Iris pigment epithelial cell (primary cell): ENCODE measurements at places on chromosomes 1 and 21.

GRCh38 chr1:21734526-21734925, 48.4 kb downstream of the USP48 start:
- peak; percentile 38 for DNase-seq

- DNase-seq, result no peak
These were observed 211.7 kb downstream of the NFIA start for GRCh38 chr1:61293986-61294504.

- DNase-seq, result peak; percentile 93
These were observed 152.2 kb downstream of the CLEC20A start for GRCh38 chr1:178344513-178345091.

DNA sequence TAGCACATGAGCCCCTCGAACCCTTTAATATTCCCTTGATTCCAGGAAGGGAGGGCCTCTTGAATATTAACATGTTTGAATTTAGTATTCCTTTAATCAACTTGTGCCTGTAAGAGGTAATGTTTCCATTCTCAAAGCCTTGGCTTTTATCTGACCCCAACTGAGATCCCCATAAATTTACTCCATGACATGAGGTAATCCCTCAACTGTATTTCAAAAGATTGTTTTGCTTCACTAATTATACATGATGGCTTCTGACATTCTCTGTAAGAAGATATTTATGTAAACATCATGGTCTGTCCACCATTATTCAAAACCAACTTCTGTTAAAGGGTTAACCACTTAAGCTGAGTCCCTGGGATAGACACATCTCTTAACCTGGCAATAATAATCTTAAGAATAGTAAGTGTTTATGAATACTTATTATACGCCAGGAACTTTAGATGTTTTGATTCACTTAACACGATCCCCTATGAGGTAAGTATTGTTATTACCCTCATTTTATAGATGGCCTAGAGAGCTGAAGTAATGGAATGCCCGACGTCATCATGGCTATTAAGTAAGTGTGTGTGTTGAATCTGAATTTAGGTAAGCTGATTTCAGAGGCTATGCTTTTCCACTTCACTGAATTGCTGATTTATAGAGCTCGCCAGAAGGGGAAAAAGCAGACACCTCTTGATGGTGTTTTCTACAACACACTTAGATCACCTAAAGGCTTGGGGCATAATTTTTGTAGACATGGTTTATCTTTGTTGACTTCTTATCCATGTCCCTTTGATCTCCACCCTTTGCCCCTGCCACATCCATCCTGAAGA, 11.1 kb downstream of the KRTAP19-1 start:
- DNase-seq, result no peak

GRCh38 chr21:33734291-33734690, 92.0 kb downstream of the ITSN1 start:
- peak; percentile 88 for DNase-seq

DNA sequence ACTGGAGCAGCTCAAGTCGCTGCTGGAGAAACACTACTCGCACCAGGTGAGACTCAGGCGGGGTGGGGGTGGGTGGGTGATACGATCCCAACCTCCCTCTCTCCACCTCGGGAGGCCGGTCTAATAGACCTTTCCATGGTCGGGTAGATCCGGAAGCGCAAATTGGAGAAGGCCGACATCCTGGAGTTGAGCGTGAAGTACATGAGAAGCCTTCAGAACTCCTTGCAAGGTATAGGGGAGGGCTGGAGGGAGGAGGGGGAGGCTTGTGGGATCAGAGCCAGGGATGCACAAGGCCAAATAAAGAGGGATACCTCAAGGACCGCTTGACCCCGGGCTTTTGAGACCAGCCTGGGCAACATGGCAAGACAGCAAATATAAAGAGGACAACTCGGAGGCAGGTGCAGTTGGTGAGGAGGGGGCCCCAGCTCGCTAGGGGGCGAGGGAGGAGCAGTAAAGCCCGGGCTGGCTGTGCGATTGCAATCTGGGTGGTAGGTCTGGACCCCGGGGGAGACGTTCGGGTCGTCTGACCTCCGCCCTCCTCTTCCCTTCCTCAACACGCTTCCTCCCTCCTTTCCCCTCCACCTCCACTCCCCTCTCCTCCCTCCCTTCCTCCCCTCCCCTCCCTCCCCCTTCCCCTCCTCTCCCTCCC, 546 bp downstream of the HES3 start:
- DNase-seq, result no peak

DNA sequence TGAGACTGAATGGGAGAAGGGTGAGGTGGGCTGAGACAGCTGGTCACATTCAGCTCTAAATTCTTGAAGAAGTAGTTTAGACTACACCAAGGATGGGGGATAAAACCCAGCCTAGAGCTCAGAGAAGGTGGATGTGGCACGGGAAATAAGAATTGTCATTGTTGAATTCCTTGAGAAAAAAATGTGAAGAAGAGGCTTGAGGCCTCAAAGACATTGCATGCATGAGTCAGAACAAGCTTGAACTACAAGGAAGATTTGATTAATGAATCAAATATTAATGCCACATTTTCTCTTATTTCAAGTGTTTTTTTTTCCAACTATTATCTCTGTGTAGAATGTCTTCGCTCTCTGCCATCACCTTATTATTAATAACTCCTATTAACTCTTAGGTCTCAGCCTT, 58.9 kb downstream of the MAP3K7CL start:
- DNase-seq, result peak; percentile 72

DNA sequence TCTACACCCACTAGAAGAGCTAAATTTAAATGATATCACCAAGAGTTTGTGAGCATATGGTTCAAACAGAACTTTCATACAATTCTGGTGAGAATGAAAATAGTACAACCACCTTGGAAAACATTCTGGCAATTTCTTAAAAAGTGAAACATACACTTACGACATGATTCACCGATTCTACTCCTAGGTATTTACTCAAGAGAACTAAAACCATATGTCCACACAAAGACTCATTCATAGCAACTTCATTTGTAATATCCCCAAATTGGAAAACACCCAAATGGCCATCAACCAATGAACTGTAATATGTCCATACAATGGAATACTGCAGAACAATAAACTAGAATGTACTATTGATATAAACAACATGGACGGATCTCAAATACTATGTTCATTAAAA, 51.2 kb upstream of the ADAM30 start:
- DNase-seq, result peak; percentile 89

- DNase-seq, result no peak
These were observed 1639.3 kb downstream of the MRPL39 start for GRCh38 chr21:23968008-23968407.

- DNase-seq, result peak; percentile 75
These were observed 625.2 kb downstream of the LMO4 start for GRCh38 chr1:87953732-87954344.

DNA sequence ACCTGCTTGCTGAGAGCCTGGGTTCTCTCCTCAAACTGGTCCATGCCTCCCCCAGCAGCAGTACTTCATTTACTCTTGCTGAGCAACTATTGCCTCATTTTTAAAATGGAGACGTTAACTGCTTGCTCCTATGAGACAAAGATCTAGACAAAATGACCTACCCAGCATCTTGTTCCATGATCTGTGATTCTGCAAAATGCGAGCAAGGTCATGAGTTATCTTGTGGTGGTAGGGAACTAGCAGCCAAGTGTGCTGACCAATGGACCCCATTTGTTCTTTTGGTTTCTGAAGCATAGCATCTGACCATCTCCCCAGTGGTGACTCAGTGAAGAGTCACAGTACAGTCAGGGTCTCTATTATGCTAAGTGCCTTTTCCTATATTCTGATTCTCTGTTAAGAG, 40.4 kb downstream of the TBX15 start:
- DNase-seq, result peak; percentile 53

DNA sequence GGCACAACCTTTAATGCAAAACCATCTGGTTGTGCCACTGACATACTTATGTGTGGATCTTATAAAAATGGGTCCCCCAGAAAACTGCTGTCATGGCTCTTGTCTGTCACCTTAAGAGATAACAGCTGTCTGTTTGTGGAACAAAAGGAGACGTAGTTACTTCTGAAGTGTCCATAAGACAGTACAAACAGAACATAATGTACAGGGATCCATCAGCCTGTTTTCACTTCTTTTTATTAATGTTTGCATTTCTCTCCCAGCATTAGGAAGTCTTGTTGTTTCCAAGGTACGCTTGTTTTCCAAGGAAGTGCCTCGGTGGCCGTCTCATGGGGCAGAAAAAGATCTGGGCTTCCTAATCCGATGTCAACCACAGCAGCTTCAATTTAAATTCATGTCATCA, 11.2 kb upstream of the ST6GALNAC5 start:
- DNase-seq, result no peak

- DNase-seq, result no peak
These were observed 11.6 kb downstream of the EIF4G3 start for GRCh38 chr1:21165076-21165475.

DNA sequence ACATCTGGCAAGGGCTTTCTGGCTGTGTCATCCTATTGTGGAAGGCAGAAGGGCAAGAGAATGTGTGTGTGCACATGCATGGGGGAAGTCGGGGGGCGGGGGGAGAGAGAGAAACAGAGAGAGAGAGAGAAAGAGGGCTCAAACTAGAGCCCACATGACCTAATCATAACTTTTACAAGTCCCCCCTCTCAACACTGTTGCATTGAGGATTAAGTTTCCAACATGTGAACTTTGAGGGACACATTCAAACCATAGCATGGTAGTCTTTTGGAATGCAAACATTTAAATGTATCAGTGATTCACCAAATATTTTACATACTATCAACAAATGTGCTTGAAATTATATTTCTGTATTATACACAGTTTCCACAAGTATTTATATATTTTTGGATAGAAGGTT, 655.4 kb upstream of the B3GALT2 start:
- no peak for DNase-seq

DNA sequence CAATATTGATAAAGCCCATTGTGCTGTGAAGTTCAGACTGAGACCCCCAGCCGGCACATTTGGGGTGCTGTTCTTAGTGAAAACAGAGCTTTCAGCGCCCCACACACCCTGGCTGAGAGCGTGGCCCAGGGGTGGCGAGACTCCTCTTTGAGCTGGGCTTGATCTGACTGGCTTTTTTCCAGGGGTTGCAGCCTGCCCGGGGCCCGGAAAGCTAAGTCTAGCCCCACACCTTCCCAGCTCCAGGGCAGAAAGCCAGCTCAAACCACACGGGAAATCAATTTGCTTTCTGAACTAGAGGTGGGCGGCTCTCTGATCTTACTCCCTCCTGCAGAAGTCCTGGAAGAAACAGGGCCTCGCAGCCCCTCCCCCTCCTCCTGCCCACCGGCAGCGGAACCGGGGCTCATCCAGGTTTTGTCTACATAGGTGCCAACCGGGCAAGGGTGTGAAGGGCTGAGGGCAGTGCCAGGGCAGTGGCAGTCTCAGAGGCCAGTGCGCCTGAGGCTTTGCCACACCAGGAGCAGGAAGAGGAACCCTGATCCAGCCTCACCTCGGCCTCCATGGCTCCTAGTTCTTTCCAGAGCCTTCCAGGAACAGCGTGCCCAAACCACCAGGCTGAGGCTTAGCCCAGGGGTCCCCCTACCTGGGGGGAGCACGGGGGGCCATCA, 155.3 kb downstream of the NPHP4 start:
- no peak for DNase-seq

- DNase-seq, result peak; percentile 23
These were observed 124.3 kb upstream of the ESRRG start for GRCh38 chr1:216847397-216848036.

DNA sequence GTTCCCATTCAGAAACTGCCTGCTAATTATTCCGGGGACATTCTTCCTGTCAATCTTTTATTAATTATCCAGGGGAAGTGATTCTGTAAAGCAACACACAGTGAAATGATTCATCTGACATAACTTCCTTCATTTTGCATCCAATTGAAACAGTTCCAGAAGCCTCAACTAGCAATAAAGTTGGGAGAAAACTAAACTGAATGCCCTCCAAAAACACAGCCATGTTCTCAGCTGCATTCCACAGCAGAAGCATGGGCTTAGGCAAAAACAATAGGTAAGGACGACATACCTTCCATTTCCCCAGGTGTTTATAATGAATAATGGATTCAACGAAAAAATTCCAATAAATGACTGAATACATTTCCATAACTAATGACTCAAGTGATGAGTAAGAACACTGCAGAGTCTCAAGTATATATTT, 36.9 kb upstream of the TARBP1 start:
- DNase-seq, result no peak

- no peak for DNase-seq
These were observed 30.5 kb upstream of the AHCYL1 start for GRCh38 chr1:109954041-109954512.

GRCh38 chr1:51958824-51959223, 31.7 kb downstream of the RAB3B start:
- no peak for DNase-seq
